ENCODE measurements at places on chromosomes 5 and 9.

- no peak for DNase-seq
Measured at GRCh38 chr5:122306461-122306860, 5.6 kb upstream of the SNCAIP start.

GRCh38 chr9:29730163-29730562 is 2156.9 kb upstream of the C9orf72 start:
- DNase-seq, result no peak

DNA sequence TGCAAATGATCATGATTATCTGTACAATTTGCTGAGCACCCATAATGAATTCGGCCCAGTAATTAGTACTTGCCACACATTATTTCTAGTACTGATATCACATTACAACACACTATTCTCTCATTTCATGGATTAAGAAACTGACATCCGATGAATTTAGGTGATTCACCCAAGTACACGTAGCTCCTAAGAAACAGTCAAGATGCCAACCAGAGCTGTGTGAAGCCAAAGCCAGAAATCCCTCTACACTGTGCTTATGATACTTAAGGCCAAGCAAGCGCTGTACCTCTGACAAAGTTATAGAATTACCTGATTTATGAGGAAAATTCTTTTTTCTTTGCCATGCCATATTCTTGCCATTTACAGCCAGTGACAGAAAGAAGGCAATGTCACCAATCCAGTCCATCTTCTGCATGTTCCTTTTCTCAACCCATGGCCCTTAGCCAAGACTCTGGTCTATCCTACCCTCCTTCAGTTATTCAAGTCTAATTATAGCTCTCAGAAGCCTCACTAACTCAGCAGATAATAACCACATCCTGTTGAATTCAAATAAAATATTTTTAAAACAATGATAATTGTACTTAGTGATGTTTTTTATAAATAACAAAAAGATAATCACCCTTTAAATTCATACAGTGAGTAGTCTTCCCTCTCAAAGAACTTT is 74.3 kb upstream of the PTGER4 start:
- DNase-seq, result peak; percentile 15

DNA sequence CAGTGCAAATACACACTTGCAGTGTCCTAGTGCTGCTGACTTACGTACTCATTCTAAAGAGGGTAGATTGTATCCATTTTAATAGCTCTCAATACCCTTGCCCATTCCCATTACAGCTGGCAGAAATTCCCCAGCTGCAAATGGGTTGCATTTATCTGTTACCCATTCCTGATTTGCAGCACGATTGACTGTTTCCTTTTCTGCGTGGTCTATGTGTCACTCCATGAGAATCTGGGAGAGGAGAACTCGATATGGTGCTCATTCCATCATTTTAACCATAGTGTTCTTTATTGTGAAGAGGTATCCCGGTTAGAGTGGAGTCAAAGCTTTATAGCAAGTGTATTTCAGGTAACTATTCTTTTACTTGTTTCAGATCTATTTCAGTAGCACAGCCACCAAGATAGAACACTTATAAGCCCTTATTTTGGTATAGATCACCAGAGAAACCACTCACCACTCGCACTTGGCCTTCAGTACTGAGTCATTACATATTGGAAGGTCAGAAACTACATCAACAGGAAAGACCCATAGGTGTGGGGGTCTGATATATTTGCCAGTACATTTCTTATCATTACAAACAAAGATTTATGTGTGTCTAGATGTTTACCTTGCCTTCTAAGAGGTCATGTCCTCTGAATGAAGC is 139.5 kb downstream of the MUSK start:
- DNase-seq, result no peak

Measured in naive thymus-derived CD4-positive, alpha-beta T cell (primary cell).